ENCODE measurements at places on chromosomes 7 and 10. TPM values are rescaled to one million over a fixed set of nuclear protein-coding genes. Genes with fewer than 3 reads are reported as not detected.

MAD1L1 gene
- 17.7 TPM for polyA plus RNA-seq

LRRC17 gene
- polyA plus RNA-seq: 0.12 TPM

FAM107B gene
- 4.1 TPM for polyA plus RNA-seq

SEMA3E gene
- polyA plus RNA-seq: 0.65 TPM

SPDYE1 gene
- not detected for polyA plus RNA-seq

PKD2L1 gene
- polyA plus RNA-seq: not detected

TMEM270 gene
- not detected for polyA plus RNA-seq

CUZD1 gene
- 0.66 TPM for polyA plus RNA-seq

SLC16A12 gene
- polyA plus RNA-seq: 0.07 TPM

GPAM gene
- 6.8 TPM for polyA plus RNA-seq

PANK1 gene
- 6.3 TPM for polyA plus RNA-seq

SLC18A3 gene
- polyA plus RNA-seq: not detected

GPRIN2 gene
- polyA plus RNA-seq: 0.20 TPM

LFNG gene
- 35.5 TPM for polyA plus RNA-seq

INPP5F gene
- polyA plus RNA-seq: 9.8 TPM

FBXO24 gene
- 0.44 TPM for polyA plus RNA-seq

OR6V1 gene
- polyA plus RNA-seq: not detected

CALHM1 gene
- not detected for polyA plus RNA-seq

CUEDC2 gene
- polyA plus RNA-seq: 68.1 TPM

CPN1 gene
- not detected for polyA plus RNA-seq

CNPY1 gene
- polyA plus RNA-seq: not detected

FGFR2 gene
- 21.9 TPM for polyA plus RNA-seq

ICA1 gene
- polyA plus RNA-seq: 0.17 TPM

MKI67 gene
- polyA plus RNA-seq: 20.8 TPM

AGMO gene
- not detected for polyA plus RNA-seq

CFAP46 gene
- polyA plus RNA-seq: not detected

ANKRD61 gene
- 0.22 TPM for polyA plus RNA-seq

GIMAP8 gene
- 1.2 TPM for polyA plus RNA-seq

FAM53B gene
- polyA plus RNA-seq: 9.3 TPM

GIMAP1 gene
- not detected for polyA plus RNA-seq

STOX1 gene
- polyA plus RNA-seq: 0.07 TPM

CYP3A4 gene
- polyA plus RNA-seq: not detected

CAV2 gene
- polyA plus RNA-seq: 402 TPM

AGAP3 gene
- polyA plus RNA-seq: 91.6 TPM

SGPL1 gene
- polyA plus RNA-seq: 22.4 TPM
